ENCODE measurements at places on chromosomes 3 and 15.

- DNase-seq: no peak
Observed at GRCh38 chr3:11467875-11468274, 175.8 kb downstream of the VGLL4 start.

DNA sequence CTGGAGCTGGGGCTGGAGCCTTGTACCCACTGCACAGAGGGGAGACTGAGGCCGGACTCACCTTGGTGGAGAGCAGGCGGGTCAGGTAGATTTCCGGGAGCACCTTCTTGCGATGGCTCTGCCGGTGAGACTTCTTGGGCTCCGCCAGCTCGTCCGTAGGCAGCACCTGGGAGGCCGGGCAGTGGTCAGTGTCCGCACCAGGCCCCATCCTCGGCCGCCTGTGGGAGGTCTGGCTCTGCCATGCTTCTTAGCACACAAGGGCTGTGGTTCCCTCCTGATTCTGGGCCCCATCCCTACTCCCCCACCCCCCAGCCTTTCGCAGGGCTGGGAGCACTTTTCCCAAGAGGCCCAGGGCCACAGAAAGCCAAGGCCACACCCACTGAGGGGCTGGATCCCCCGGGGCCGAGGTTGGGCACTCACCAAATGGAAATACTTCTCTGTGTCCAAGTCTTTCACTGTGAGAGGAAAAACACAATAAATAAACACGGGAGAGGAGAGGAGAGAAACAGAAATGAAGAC, 17.4 kb downstream of the H1-8 start:
- no peak for DNase-seq

DNA sequence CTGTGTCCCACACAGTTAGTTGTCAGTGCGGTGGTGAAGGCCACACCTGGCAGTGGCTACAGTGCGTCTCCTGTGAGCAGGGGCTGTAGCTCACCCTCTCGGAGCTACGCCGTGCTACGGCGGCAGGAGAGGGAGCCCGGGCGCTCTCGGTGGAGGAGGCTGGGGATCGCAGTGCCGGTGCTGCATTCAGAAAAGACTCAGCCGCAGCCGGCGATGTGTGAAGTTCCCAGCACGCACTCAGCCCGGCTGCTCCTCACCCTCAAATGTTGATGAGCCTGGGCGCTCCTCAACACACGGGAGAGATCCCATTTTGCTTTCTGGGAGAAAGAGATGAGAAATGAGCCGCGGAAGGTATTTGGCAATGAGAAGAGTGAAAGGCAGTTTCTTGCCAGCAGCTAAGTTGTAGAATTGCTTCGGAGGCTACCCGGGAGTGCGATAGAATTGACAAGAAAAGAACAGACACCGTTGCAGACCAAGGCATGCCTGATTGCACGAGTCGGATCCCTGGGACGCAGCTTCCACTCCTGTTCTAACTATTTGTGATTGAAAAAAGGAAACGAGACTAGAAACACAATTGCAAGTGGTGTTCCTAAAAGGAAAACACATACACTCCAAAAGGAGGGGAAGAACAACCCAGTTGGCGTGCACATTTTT, at the start of gene UNC13C:
Gene UNC13C (plus strand): TSS at position 189 of the 654 bp plus-strand sequence. CDS start 34,463 bp downstream, outside the sequence.
- DNase-seq: no peak

GRCh38 chr3:140186421-140186920, 251.5 kb downstream of the CLSTN2 start:
- DNase-seq: no peak

- no peak for DNase-seq
Observed at GRCh38 chr3:179281825-179282224, 30.9 kb upstream of the KCNMB3 start.

- no peak for DNase-seq
Observed at GRCh38 chr3:119149484-119149883, 3.5 kb downstream of the TEX55 start.

DNA sequence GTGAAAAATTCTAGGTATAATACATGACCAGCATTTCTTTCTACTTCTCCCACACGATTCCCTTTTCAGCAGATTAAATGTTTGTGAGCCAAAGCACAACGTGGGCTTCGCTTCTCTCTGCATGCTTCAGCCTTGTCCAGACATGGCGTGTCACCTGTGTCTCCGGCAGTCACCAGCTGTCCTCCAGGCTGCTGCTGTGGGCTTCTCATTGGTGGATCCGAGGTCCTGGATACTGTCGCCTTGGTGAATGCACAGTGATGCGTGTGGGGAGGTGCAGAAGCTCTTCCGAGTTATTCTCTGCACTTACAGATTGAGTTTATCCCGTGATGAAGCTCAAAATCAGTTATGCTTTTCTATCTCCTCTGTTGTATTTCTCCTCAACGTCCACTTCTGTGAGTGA, 23.0 kb upstream of the GOLGA8J start:
- no peak for DNase-seq
